ENCODE measurements at places on chromosomes 1 and 21.

GRCh38 chr1:243572940-243573339 lies 277.1 kb downstream of the AKT3 start:
- no peak for DNase-seq

- no peak for DNase-seq
Measured at GRCh38 chr1:67853704-67854103, 20.4 kb upstream of the GNG12 start.

- DNase-seq: no peak
Measured at GRCh38 chr21:44616591-44616926, 4.7 kb downstream of the KRTAP10-8 start.

- no peak for DNase-seq
Measured at GRCh38 chr1:234265861-234266260, 107.4 kb upstream of the COA6 start.

DNA sequence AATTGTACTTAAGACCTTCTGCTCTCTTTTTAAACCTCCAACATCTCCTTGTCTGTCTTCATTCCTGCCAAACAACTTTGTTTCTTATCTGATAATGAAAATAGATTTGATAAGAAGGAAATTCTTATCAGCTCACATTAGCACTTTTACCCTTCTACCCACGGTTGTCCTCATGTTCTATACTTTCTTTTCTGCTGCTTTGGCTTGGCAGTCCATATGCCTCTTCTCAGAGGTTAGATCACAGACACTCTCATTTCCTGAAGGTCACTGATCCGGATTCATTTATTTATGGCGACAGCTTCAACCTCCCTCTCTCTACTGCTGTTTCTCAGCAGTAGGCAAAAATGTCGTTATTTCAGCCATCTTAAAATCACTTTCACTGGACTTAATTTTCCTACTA lies 2015.8 kb downstream of the NCAM2 start:
- no peak for DNase-seq

- no peak for DNase-seq
Measured at GRCh38 chr1:174700775-174701174, 253.0 kb downstream of the GPR52 start.

GRCh38 chr1:112317140-112317539 lies 78.9 kb upstream of the CTTNBP2NL start:
- DNase-seq: no peak

DNA sequence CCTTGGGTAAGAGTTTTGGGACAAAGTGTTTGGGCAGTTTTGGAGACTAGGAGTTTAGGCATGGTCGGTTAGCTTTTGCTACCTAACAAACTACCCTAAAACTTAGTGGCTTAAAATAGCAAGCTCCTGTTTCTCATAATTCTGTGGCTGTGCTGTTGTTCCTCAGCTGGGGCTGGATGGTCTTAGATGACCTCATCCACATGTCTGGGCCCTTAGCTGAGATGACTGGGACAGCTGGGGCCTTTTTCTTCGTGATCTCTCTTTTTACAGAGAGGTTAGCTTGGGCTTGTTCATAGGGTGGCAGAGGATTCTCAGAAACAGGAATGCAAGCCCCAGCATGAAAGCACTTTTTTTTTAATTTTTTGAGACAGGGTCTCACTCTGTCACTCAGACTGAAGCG lies 6.6 kb downstream of the ATP1A4 start:
- no peak for DNase-seq

- DNase-seq: no peak
Measured at GRCh38 chr1:51168266-51168845, 66.3 kb downstream of the C1orf185 start.

DNA sequence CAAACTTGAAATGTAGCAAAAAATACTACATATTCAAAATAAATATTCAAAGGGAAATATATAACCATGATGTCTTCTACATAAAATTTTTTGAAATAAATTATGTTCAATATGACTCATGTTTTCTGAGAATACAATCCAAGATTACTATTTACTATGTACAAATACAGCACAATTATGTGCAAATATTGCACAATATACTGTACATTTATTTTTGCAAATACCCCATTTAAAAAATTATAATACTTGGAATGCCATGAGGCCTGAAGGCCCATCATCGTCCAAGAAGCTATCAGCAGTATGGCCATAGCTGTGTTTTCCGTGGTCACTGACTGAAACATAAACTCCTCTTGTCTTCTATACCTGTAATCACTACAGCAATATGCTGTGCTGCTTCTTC lies 12.3 kb downstream of the CCDC181 start:
- DNase-seq: no peak

DNA sequence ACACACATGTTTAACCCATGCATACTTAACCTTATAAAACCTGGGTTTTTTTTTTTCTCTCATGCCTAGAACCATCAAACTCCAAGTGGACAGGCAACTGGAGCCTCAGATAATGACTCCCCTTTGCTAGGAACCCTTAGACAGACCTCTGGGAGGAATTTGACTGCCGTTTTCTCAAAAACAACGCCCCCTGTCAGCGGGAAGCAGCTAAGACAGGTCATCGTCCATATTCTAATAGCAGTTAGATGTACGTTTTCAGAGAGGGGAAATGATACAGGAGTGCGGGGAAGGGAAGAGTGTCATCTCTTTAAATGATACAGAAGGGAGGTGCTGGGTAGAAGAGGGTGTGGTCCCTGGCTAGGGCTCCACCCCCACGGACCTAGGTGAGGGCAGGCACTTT lies 34.7 kb downstream of the LRRC3 start:
- no peak for DNase-seq

DNA sequence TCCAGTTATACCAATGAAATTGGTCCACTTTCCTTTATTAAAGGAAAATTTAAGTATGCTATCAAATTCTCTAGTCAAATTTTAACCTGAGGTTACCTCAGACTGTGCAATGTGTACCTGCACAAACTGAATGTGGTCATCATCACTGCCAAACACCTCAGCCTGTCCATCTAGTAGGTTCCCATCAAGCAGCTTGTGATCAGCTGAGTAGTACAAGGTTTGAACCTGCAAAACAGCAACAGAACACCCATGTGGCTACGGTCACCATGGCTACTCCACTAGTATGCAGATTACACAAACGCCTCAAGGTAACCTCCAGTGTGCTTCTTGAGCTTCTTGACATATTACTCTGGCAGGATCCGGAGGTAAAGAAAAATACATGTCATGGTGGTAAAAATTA lies 11.6 kb downstream of the IVNS1ABP start:
- no peak for DNase-seq

DNA sequence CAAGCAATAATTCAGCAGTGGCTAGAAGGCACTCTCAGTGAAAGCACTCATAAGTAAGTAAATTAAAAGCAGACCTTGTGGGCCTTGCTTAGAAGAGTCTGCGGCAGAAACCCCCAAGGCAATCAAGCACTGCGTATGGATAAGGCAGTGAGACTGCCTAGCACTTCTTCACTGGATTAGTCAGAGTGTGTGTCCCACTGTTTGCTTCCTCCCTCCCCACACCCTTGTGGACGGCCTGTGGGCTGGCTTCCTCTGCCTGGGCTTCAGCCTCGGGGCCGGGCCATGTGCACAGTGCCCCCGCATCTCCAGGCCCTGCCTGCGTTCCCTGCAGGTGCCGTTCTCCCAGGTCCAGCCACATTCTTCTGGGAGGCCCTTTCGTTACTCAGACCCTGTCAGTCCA lies 23.8 kb downstream of the AGT start:
- DNase-seq: no peak

DNA sequence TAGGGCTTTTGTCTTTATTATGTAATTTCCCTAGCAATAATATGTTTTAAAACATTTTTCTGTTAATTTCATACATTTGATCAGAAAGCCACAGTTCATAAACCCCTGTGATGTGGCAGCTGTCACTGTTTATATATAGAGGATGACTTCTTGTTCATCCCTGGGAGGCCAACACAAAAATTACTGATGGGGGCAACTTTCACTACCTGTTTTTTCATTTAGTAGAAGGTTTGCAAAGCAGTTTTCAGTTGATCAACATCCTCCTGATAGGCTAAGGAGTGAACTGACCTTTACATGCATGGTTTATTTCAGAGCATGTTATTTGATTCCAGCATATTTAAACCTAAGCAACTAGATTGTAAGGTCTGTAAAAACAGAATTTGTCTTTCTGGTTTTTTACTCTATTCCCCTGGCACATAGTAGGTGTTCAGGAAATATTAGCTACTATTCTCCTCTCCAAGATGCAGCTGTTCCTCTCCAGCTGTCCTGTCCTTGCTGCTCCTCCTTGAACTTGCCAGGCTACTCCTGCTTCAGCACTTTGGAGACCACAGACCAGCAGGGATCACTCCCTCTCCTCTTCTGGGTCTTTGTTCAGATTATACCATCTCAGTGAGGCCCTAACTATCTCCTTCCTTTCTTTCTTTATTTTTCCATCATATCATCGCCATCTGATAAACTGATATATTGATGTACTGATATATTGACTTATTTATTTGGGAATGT lies 54.7 kb downstream of the ROR1 start:
- no peak for DNase-seq

DNA sequence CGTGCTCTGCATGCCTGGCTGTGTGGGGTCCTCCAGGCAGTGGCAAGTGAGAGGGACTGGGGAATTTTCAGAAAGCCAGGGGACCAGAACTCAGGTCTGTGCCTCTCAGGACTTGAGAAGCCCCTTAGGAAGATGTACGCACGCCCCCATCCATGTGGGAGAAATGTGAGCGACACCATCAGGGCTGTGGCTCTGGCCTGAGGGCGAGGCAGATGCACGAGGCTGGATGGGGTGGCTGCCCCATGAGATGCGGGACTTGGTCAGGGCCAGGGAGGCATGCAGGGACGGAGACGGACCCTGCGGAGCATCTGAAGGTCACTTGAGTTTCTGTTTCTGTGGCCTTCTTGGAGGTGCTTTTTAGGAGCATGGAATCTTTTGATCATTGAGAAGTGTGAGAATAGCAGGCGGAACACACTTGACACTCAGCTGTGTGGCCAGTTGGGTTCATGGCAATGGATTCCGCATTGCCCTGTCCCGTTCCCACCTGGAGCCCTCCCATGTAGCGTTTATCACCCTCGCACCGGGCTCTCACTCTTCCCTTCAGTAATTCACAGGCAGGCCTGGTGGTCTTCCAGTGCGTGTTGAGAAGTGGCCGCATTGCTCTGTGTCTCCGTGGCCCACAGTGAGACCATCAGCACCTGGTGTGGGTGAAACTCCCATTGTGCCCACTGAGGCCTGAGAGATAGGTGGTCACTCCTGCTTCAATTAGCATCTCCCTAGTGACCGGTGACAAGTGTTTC lies 30.7 kb upstream of the ACTRT2 start:
- no peak for DNase-seq

DNA sequence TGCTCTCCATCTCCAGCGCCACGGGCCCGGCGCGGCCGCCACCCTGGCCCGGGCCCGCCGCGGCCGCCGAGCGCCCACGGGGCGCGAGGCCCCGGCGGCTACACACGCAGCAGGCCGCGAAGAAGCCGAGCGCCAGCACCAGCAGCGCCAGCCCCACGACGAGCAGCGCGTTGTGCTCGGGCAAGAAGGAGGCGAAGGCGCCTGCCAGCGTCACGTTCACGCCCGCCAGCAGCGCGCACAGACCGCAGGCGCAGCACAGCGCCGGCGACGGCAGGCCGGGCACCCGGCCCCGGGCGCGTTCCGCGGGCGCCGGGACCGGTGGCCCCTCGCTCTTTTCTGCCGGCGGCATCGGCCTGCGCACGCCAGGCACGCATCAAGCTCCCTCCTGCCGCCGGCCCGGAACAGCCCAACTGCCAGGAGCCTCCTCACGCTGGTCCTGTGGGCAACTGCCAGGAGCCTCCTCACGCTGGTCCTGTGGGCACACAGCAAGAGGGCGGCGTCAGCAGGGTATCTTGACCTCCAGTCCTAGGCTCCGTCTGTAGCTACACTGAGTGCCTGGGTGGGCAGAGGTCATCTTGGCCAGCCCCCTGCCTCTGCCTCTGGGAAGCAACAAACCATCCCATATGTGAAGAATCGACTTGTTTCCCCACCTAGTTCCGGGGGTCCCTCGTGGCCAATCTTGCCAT lies 18.1 kb downstream of the KNCN start:
- DNase-seq: no peak

- DNase-seq: no peak
Measured at GRCh38 chr21:25420831-25421230, 186.4 kb downstream of the MRPL39 start.

DNA sequence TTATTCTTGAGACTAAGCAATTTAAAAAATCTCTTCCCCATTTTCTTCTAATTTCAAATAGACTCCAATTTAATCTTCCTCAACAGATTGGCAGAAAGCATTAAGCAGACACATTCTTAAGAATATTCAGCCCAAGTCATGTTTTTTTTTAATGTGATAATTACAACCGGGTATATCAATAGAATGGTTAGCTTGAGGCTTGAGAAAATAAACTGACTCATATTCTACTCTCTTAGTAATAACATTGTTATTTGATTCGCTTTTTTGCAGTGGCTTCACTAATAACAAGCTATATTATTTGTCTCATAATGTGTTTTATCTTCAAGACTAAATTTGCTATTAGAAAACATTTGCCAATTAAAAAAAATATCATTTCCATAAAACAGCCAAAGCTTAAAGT lies 488.6 kb upstream of the RGS18 start:
- DNase-seq: no peak

DNA sequence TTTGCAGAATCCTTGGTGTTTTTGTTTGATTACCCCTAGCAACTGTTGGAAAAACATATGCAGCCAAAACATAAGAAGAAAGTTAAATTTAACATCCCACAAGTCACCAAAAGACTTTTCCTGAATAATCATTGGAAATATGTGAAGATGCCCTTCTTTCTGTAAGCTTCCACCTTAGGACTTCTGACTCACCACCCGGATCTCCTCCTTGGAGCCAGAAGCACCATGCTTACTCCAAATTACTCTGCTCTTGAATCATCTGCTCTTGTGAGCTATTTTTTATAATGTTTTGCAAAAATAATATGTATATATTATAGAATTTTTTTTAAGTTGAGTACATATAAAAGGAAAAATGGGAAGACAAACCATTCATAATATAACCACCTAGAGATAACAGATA lies 391.7 kb downstream of the KCTD3 start:
- no peak for DNase-seq

- no peak for DNase-seq
Measured at GRCh38 chr21:22297575-22297974, 1299.4 kb downstream of the NCAM2 start.

DNA sequence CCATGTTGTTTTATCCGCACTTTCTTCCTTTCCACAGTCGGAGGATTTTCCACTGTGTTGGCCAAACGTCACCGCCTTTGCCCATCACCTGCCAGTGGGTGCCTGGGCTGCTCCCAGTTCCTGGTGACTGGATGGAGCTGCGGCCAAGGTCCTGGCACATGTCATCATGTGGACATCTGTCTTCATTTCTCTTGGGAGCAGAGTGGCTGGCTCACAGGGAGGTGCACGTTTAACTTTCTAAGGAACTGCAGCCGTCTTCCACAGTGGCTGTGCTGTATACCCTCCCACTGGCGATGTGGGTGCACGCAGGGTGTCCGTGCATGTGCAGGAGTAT lies 19.5 kb upstream of the RNF223 start:
- no peak for DNase-seq

- no peak for DNase-seq
Measured at GRCh38 chr1:184632415-184633175, 122.1 kb downstream of the EDEM3 start.

Measured in cortex of kidney (tissue), 1 donor.